GDM1 (cell line): ENCODE measurements at places on chromosomes 5 and 9.

DNA sequence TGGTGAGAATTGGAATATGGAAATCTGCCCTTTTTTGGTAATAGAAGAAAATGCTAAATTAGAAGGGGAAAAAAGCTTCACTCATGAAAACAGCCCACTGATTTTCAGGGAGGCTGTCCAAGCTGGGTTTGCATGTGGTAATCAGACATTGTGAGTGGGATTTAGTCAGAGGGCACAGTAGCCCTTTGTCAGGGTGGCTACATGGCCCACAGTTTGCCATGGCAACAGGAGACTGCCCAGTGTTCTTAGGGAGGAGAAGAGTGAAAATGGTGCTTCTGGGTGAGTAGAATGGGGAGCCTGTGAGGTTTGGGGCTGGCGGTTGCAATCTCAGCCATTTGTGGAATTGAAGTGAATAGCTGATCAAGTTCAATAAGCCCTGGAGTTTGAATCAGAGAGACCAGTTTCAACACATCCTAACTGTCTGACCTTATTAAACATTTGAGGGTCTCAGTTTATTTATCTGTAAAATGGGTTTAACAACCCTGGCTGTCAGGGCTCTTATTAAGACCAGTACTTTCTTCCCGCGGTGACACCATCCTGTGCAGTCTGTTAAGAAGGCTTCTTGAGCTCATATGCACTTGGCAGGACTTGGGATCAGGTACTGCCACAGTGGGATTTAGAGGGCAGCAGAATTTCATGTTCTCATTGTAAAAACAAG, 107.6 kb upstream of the TNC start:
- no peak for DNase-seq

DNA sequence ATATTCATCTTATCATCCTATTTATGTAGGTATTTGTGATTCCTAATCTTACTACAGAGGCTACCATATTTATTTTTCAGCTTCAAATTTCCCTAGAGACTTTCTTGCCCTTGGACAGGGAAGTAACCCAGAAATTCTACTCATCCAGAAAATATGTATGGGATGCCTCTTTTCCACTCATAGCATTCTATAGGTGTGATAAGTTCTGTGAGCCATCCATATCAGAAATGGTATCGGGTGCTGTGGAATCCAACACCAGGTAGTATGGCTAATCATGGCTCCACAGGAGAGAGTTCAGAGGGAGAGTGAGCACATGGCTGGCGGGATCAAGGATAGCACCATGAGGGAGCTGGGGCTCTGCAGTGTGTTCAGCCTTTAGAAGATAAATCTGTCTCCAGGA, 349.3 kb upstream of the ACTBL2 start:
- DNase-seq, result no peak

DNA sequence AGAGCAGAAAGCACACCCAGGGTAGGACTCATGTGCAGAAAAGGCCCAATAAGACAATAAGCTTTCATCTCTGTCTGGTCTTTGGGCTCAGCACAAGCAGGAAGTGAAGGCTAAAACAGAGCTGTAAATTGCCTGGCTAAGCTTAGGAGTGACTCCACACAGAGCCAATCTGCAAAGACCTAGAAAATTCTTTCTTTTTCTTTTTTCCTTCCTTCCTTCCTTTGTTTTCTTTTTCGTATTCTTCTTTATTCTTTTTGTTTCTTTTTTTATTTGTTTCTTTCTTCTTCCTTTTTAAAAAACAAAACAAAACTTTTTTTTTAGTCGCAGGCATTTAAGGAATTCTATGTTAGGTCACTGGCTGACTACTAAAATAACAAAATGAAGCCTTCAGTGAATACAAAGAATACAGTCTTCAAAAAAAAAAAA, 12.2 kb downstream of the SLC35A4 start:
- DNase-seq, result no peak

DNA sequence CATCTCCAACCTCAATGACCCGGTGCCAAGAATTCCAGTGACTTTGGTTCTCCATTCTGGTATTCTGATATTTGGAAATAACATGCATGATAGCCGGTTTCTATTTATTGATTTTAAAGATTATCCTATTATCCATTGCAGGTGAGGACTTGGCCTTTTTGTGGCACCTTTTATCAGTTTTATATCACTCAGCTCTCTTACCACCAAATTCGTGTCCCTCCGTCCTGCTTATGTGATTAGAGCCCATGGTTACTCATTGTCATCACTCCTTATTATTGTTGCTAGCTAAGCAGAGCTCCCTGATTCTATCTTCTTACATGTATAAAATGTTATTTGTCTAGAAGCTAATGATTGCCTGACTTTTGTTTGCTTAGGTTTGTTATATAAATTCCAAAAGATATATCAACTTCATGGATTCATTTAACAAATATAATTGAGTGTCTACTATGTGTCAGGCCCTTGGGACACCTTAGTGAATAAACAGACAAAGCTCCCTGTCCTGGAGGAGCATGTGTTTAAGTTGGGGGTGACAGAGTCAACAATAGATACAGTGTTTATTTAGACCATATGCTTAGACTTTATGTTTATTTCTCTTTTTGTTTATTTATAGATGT, 138.2 kb downstream of the ADAMTS16 start:
- no peak for DNase-seq

DNA sequence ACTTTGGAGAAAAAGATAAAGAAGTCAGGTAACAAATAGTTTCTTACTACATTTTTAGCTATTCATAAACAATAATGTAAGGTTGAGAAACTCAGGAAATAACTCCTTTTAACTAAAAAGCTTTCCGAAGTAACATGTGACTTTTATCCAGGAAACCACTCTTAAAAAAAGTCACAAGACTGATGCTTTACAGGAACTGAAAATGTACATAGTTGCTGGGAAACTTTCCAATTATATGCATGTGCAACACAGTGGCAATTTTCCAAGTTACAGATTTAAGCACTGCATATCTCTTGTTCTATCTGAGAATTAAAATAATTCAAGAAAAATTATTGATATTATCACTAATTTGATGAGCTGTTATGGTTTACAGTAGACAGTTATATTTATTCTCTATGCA, 105.2 kb downstream of the CDH10 start:
- DNase-seq, result no peak

DNA sequence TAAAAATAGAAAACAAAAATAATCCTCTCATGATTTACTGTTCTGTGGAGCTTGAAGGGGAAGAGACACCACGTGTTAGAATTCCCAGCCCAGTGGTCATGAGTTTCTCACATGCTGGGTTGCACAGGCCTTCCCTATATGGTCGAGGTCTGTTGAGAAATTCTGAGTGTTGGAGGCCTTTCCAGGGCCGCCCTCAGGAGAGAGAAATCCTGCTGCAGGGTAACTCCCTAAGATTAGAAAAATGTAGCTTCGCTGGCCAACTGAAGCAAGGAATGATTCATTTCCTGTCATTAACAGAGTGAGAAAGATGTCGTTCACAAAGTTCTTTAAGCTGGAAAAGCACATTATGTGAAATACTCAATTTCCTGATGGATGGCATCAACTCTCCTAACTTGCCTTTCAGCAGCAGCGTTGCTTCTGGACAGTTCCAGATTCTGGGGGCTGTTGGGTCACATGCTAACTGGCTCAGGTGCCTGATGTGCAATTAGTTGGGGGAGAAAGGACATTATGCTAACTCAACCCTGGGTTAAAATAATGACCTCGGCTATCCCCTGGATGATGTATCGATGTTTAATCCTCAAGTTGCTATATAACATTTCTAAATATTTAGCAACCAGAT, 104.8 kb upstream of the CD180 start:
- DNase-seq, result no peak

GRCh38 chr5:132510076-132510475, 19.5 kb upstream of the IRF1 start:
- DNase-seq, result no peak

DNA sequence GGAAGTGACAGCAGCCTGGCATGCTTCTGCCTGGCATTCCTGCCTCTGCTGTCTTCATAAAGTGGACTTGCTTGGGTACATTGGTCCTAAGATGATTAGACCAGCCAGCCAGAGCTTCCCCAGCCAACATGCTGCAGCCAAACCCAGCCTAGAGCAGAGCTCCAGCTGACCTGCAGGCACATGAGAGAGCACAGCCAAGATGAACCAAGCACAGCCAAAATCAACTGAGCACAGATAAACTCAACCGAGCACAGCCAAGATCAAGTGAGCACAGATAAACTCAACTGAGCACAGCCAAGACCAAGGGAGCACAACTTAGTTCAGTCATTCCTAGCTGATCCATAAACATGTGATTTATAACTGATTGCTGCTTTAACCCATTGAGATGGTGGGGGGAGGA, 266.5 kb downstream of the MSX2 start:
- DNase-seq, result no peak

- no peak for DNase-seq
These were observed 722 bp downstream of the TBC1D9B start for GRCh38 chr5:179906795-179907555.

DNA sequence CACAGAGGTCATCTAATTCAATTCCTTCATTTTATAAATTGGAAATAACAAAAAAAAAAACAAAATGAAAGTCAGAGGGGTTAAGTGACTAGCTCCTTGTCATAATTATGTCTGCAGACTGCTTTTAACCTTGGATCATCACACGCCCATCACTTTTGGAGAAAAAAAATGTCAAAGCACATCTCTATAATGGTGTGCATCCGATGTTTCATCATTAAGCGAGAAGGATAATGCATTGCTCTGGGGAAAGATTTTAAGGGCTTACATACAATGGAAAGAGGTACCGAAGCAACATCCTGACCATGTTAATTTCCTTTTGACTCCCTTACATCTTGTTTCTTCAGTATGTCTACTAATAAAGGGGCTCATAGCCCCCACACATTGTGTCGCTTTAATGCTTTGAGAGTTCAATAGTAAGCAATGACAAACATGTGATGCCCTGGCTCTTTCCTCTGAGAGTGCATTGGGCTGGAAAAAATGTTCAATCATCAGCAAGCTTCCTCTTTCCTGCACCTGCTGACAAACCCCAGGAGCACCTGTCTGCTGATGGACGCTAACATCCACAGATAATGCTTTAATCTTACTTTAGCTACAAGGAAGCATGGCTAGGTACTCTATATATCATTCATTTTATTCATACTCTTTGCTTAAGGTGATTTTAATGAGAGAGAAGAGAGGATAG, 242.2 kb downstream of the SMARCA2 start:
- DNase-seq, result no peak

DNA sequence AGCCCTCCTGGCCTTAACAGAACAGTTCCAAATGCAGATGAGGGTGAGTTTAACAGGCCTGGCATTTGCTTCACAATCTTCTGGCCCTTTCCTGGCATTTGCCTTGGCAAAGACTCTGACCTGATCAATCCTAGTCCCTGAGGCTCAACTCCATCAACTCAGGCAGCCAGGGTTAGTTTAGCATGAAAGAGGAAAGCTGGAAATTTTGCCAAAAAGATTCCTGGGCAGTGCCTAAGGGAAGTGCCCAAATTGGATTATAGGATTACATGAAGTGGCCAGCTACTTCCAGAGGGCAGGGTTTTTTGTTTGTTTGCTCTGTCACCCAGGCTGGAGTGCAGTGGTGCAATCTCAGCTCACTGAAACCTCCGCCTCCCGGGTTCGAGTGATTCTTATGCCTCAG, 36.8 kb downstream of the PCDHAC2 start:
- DNase-seq, result no peak

- no peak for DNase-seq
These were observed 26.5 kb downstream of the AQP7 start for GRCh38 chr9:33375841-33376321.

- DNase-seq, result no peak
These were observed 29.7 kb downstream of the SMIM15 start for GRCh38 chr5:61132559-61132958.

DNA sequence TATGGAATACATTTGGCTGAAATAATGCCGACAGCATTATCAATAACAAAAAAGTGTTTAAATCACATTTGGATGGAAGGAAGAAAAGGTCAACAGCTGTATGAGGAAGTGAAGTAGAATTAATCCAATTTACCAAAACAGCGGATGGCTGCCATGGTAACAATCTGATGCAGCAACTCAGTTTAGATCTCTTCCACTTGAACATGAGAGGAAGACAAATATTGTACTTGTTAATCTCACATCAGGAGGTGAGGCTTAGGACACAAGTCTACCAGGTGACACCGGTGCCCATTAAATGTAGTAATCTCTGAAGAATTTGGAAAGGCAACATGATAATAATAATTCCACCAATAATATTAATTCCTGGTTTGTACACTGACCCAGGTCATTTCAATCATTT, 2.4 kb downstream of the RASEF start:
- no peak for DNase-seq

- no peak for DNase-seq
These were observed 222.3 kb downstream of the ARRDC3 start for GRCh38 chr5:91160714-91161285.

- no peak for DNase-seq
These were observed 9.2 kb upstream of the ERAP1 start for GRCh38 chr5:96816991-96817390.

- DNase-seq, result no peak
These were observed 17.0 kb upstream of the NDUFS4 start for GRCh38 chr5:53543401-53543800.

- DNase-seq, result no peak
These were observed 236.2 kb upstream of the NFIL3 start for GRCh38 chr9:91659529-91660495.

DNA sequence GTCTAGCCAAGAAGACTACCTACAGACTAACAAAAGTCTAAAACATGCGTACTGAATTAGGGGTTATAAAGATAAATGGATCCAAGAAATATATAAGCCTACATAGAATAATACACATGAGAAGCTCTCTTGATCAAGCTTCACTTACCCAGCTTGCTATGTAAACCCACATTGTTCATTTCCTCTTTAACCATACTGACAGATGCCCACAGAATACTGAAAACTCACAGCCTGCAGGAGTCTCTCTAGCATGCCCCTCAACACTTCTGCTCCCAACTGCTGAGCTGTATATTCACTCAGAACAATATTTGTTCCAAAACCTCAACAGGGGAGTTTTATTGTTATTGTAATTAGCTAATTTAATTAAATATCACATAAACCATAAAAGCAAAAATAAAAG, 52.4 kb downstream of the RFX3 start:
- peak; percentile 33 for DNase-seq

GRCh38 chr9:137388589-137389427, 34.2 kb downstream of the EXD3 start:
- no peak for DNase-seq

DNA sequence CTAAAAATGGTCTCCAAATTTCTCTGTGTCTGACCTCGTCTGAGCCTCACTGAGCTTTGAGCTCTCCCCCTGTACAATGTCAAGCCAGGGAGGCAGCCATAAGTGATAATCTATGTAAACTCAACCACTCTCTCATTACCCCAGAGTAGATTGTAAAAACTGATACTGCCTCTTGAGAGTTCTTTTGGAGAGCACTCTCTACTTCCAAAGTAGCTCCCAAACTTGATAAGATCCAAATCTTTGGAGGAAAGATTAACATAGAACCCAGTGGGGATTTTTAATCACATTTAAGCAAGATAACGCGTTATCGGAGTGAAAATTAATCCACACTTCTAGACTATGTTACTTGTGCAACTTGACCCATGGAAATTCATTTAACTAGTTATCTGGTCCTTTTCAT, 54.9 kb downstream of the TMEM167A start:
- DNase-seq, result no peak
